ENCODE measurements at places on chromosomes 7 and 10.

DNA sequence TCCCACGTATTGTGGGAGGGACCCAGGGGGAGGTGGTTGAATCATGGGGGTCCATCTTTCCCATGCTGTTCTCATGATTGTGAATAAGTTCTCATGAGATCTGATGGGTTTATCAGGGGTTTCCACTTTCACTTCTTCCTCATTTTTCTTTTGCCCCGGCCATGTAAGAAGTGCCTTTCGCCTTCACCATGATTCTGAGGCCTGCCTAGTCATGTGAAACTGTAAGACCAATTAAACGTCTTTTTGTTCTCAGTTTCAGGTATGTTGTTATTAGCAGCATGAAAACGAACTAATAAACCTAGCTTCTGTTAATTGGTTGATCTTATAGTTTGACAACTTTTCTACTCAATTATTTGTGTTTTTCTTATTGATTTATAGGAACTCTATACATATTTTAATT lies 206.3 kb downstream of the NXPH1 start:
- no peak for DNase-seq

DNA sequence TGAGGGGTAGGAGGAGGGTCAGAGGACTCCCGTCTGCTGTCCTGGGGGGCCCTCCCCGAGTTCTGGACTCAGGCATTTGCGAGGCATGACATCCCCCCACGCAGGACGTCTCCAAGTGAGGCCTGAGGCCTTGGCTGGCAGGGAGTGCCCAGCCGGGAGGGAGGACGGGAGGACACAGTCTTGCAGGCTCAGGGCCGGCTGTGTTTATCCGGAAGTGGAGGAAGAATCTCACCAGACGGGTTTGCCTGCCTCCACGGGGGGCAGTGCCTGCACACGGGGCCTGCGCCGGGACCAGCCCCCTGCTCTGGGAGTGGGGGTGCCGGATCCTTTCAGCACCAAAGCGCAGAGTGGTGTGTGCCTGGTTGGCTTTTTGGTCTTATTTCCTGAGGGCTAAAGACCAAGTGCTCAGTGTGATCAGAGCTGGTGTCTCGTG lies 10.9 kb downstream of the PWWP2B start:
- no peak for DNase-seq

DNA sequence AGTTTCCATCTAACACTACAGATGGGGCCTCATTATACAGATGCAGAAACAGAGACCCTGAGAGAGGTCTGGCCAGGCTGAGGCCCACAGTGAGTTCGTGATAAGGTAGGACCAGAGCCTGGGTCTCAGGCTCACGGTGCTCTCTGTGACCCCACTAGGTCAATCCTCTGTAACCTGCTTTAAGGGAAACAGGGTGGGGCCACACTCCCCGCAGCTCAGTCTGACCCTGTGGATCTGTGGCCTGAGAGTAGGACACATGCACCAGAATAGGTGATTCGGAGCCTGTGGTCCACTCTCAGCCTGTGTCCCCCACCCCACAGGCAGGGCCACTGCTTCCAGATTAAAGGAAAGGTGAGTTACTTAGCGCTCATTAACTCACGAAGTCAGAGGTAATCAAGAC lies 137.8 kb upstream of the FAM20C start:
- DNase-seq: no peak

- no peak for DNase-seq
Measured at GRCh38 chr10:119672291-119672690, 21.1 kb downstream of the BAG3 start.

GRCh38 chr7:38934051-38934450 lies 25.1 kb upstream of the VPS41 start:
- DNase-seq: no peak

DNA sequence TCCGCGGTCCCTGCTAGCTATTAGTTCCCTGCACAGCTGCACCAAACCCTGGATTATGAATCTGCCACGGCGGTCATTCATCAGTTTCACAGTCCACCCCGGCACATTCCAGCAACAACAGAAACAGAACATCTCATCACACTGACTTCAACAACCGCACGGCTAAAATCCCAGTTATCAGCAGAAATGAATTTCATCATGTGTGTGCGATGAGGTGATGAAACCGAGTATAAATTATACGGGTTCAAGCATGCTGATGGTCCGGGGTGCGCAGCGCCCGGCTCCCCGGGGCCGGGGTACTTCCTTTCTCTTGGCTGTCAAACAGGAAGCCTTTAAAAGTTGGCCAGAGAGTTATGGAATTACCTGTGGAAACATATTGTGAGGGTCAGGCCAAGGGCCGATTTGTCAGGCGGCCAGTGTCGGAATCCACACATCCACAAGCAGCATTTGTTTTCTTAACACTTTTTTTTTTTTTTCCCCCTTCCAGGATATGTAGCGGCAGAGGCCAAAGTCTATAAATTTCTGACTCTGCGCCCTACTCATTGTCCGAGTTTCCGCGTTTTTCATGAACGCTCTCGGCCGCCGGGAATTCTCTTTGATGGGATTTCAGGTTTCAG lies 420.9 kb upstream of the MGMT start:
- DNase-seq: no peak

GRCh38 chr10:109770663-109771062 lies 152.6 kb downstream of the XPNPEP1 start:
- no peak for DNase-seq

- no peak for DNase-seq
Measured at GRCh38 chr7:135537905-135538304, 19.8 kb upstream of the NUP205 start.

- DNase-seq: no peak
Measured at GRCh38 chr7:130909881-130910672, 176.1 kb upstream of the KLF14 start.

- DNase-seq: no peak
Measured at GRCh38 chr10:47207281-47207615, 92.7 kb upstream of the GDF10 start.

GRCh38 chr7:140085447-140085846 lies 22.7 kb upstream of the PARP12 start:
- no peak for DNase-seq

DNA sequence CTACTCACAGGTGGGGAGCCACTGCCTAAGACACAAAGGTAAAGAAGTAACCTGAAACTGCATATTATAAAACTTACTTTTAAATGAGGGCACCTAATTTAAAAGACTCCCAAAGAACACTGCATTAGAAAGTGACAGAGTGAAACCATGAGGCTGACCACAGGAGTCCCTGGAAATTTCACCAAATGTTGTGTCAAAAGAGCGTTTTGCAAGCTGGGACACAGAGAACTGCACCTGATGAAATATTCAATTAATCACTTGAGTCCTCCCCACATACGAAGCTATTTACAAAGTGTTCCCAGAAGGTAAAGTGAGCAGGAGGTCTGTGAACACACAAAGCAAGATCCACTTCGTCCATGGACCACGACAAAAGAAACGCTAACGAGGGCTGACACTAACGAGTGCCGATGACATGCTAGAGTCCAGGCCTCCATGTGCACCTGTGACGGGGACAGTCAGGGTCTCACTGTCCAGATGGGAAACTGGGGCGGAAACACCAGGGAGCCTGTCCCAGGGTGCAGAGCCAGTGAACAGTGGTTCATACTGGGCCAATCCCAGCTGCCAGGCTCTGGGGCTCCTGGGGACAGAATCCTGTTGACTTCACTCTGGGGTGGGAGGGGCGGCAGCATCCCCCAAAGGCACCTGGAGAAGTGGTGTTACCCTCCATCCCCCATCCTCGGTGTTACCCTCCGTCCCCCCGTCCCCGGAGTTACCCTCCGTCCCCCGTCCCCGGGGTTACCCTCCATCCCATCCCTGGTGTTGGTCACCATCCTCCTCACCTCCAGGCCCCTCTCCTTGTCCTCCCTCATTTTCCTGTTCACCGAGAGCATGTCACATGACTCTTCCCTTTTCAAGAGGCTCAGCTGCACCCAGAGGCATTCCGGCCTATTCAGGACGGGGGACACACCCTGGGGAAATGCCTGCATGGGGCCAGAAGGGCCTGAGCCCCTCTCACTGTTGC lies 63.4 kb downstream of the DIP2C start:
- no peak for DNase-seq

DNA sequence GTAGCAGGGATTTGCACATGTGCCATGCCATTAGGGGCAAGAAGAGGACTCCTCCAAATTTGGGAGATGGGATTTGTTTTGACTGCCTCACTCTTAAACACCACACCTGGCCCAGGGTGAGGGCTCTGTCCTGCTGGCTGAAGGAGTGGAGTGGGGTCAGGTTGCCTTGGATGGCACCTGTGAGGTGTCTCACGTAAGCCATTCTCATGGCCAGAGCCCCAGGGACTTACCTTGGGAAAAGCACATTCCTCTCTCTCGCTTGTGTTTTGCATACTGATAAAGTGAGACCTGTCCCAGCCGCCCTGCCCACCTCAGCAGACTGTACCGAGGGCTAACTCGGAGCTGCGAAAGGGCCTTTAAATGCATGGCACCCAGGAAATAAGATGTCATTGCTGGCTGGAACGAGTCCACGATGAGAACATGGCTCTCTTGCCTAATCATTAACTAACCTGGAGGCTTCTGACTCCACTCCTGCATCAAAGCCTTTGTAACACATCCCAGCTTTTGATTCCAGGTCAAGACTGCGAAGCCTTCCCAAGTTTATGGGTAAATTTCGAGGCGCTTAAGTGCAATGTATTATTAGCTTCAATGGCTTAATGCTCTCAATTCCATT lies 184.0 kb upstream of the RNF32 start:
- no peak for DNase-seq

- no peak for DNase-seq
Measured at GRCh38 chr7:17448479-17449423, 150.3 kb downstream of the AHR start.

GRCh38 chr10:29254123-29255046 lies 34.5 kb upstream of the LYZL1 start:
- no peak for DNase-seq

DNA sequence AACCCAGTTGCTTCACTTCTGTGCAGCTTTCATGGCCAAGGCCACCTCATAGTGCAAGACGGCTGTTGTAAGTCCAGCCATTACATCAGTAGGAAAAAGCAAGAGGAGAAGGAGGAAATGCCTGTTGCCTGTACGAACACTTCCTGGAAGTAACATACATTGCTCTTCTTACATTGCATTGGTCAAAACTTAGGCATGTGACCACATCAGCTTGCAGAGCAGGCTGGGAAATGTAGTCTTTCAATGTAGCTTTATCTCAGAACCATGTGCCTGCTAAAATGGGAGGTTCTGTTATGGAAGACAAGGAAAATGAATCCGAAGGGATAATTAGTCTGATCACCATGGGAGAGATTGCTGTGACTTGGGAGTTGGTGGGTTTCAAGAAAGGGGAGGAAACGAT lies 4.3 kb downstream of the SLC29A3 start:
- no peak for DNase-seq

- no peak for DNase-seq
Measured at GRCh38 chr10:49741108-49741995, 20.8 kb downstream of the OGDHL start.

GRCh38 chr7:149397470-149398043 lies 63.3 kb downstream of the ZNF777 start:
- no peak for DNase-seq

GRCh38 chr7:137577184-137577583 lies 233.7 kb upstream of the PTN start:
- no peak for DNase-seq

GRCh38 chr7:28999427-28999826 lies 41.3 kb upstream of the TRIL start:
- no peak for DNase-seq

GRCh38 chr10:96415891-96416554 lies 57.2 kb upstream of the OPALIN start:
- DNase-seq: no peak

- no peak for DNase-seq
Measured at GRCh38 chr10:1516492-1517165, 220.7 kb downstream of the ADARB2 start.

DNA sequence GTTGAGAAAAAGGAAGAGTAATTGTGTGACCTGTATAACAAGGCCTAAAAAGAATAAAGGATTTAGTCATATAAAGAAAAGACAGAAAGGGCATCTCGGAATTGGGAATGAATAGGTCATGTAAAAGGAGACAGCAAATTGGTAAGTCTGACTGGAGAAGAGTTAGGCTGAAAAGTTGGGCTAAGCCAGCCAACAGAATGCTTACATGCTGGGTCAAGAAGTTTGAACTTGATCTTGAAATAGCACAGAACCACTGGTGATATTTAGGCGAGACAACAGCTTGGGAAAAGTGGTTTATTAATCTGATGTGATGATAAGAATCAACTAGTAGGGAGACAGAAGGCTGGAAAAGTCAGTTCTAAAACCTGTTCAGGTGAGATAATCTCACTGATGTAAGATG lies 4.8 kb downstream of the IDE start:
- DNase-seq: no peak

DNA sequence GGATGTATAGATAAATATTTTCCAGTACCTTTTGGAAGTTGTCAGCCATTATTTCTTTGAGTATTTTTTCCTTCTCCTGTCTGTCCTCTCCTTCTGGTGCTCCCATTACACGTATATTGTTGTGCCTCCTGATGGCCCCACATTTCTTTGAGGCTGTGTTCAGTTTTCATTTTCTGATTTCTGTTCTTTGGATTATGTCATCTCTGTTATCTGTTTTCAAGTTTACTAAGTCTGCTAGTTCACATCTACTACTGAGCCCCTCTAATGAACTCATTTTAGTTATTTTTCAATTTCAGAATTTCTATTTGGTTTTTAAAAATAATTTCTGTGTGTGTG lies 16.3 kb downstream of the RBM33 start:
- no peak for DNase-seq

DNA sequence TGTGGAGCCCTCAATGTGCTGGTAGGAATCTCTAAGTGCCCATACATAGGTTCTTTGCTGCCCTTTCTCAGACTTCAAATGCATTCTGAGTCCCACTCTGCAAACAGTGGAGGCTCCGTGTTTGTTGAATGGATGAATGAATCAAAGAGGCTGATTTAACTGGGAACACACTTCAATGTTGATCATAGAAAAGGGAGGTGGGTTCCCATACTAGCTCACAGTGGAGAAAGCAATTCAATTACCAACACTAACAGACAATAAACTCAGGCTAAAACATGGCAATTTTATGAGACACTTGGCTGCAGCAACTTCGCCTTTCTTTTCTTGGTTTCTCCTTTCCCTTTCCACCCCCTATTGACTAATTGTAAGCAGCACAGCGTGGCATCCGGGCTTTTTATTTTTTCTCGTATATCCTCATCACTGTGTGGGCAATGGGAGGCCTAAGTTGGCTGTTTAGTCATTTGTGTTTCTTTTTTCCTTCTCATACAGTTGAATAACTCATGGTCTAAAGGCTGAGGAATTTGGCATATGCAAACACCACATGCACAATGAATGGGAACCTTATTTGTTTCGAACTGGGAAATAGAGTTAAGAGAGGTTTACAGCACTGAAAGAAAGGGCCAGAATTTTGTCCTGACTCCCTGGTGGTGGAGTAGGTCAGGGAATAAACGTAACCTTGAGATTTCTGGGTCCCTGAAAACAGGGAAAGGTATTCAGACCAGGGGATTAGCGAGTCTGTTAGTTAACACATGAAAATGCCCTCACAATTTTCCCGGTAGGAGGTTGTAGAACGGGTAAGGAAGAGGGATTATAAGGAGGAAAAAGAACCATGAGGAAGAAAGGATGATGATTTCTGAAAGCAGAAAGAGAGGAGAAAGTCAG lies 858.5 kb downstream of the KCNMA1 start:
- no peak for DNase-seq

Measured in T-helper 17 cell (primary cell).